ENCODE measurements at places on chromosomes 1 and 21.
A peak's percentile ranks its signal among the peaks of the same experiment; 100 is the strongest.

GRCh38 chr1:117231312-117231711 lies 20.6 kb upstream of the VTCN1 start:
- DNase-seq = no peak

- DNase-seq = no peak
Observed at GRCh38 chr1:183200451-183200850, 14.4 kb downstream of the LAMC2 start.

GRCh38 chr1:69228501-69228900 lies 339.2 kb upstream of the LRRC7 start:
- no peak for DNase-seq

GRCh38 chr1:26744075-26744959 lies 43.4 kb upstream of the PIGV start:
- peak; percentile 40 for DNase-seq

- DNase-seq = no peak
Observed at GRCh38 chr1:225565847-225566246, 87.1 kb downstream of the ENAH start.

- DNase-seq = no peak
Observed at GRCh38 chr1:183871142-183871541, 66.2 kb downstream of the RGL1 start.

- DNase-seq = no peak
Observed at GRCh38 chr1:217275655-217276398, 355.1 kb downstream of the GPATCH2 start.

GRCh38 chr1:3373175-3373574 lies 81.3 kb upstream of the ARHGEF16 start:
- no peak for DNase-seq

Data from stimulated activated CD4-positive, alpha-beta T cell treated with anti-CD3 and anti-CD28 coated beads, Interleukin-1b, Interleukin-23, amount 100 ng/mL, for 1 hour (primary cell).